ENCODE measurements at places on chromosomes 12 and 14.

GRCh38 chr12:52390739-52391617, 5.5 kb upstream of the KRT84 start:
- DNase-seq: no peak

DNA sequence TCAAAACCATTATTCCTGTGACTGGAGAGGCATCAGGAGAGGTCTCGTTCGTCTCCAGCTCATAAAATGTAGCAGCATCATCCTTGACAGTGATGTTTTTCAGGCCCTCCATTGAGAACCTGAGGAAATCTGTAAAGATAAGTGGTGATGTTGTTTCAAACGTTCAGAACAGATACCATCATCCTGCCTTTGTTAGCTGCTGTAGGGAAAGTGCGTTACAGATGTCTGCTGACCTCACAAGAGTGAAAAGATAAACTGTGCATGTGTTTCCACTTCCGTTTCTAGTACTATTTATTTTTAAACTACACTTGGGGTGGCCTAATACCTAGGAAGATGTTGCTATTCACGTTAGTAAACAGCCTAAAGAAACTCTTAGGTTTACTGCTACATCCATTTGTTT, 28.4 kb downstream of the BCL2L14 start:
- no peak for DNase-seq

DNA sequence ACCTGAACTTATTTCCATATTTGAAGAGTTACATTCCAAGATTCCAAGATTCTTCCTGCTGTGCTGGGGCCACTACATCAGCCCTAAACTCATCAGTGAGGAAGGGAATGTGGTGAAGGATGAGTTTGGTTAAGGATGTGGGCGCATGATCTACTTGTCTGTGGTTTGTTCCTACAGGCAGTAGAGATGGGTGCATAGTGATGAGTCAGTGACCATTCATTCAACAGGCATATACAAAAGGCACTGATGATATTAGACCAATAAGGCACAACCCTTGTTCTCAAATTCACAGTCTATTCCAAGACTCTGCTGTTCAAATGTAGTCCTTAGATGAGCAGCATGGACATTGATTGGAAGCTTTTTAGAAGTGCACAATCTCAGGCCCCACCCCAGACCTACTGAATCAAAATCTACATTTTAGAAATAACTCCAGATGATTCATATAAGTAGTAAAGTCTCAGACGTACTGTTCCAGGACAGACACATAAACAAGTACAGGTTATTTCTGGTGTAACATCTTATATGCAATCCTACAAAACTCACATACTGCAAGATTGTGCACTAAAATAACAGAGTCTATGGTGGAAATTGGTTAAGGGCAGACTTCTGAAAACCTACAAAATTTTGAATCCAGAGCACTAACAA, 47.7 kb upstream of the MAP3K9 start:
- no peak for DNase-seq

DNA sequence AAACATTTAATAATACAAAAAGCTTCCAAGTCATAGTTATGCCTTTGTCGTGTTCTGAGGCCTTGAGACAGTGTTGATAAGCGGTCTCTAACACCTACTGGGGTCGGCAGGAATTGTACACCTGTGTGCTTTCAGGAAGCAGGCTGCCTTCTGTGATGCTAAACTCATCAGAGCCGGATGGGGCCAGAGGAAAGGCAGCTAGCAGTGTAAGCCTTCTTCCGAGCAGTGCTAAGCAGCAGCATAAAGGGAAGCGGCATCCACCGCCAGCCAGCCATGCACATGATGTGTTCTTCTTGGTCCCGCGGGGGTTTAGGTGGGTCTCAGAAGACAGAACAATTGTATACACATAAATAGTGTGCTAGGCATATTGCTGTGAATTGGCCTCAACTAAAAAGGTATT, 159.3 kb downstream of the SLC15A4 start:
- DNase-seq: no peak

- no peak for DNase-seq
These were observed 13.8 kb downstream of the ZCCHC8 start for GRCh38 chr12:122486805-122487426.

DNA sequence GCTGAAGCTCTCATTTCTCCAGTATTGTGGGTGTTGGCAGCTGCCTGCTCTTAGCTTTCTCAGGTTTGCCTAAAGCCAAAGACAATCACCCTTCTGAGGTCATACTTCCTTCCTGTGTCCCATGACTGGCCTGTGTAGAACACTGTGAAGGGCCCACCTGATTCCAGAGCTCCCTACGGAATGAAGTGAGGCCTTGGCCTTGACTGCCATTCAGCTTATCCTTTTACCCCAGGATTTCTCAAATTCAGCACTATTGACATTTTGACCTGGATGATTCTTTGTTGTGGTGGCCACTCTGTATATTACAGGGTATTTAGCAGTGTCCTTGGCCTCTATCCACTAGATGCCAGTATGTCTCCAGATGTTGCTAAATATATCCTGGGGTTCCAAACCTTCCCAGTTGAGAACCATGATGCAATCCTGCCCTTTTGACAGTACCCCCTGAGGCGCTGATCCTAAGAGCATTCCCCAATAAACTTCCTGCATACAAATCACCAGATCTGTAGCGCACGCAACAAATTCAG, 112.3 kb upstream of the KRR1 start:
- DNase-seq: no peak

DNA sequence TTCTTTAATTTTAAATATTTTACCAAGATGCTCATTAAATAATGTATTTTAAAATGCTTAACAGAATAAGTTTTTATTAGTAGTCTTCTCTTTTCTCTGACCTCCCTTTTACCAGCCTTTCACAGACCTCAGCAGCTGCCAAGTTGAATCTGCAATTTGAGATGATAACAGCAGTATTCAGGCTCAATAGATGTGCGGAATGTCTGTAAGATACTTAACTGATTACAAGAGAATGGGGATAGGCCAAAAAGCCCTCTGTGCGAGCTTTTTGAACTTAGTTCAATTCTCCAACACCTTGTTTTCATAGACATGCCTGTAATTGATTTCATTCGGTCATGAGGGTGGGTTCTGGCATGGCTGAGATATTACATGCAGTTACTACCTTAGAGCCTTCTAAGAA, 277.2 kb downstream of the TMTC2 start:
- DNase-seq: no peak

DNA sequence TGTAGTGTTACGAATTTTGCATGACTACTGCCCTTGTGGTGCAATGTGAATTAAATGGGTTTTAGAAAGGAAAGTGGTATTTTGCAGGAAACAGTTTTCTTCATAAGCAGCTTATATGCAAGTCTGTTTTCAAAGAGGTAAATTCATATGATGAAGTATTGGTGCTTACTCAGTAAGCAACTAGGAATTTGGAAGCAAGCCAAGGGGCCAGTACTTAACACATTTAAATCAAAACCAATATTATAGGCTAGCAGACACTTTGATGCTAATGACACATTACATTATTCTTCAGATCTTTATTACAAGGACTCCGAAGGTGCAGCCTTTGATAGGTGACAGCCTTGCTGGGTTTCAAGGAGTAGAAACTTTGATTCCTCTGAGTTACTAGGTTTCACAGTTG, 23.1 kb downstream of the MGAT4C start:
- no peak for DNase-seq

- peak; percentile 89 for DNase-seq
These were observed at the start of gene IRF2BPL for GRCh38 chr14:77028384-77029231. Gene IRF2BPL (minus strand): TSS chr14:77028708. CDS start chr14:77027792, 916 bp downstream.

- DNase-seq: no peak
These were observed 9.8 kb upstream of the PNMA1 start for GRCh38 chr14:73723797-73724661.

- DNase-seq: no peak
These were observed 50.3 kb downstream of the SNAPC1 start for GRCh38 chr14:61812347-61813095.

- DNase-seq: no peak
These were observed 94.0 kb downstream of the NAV3 start for GRCh38 chr12:77924703-77925102.

DNA sequence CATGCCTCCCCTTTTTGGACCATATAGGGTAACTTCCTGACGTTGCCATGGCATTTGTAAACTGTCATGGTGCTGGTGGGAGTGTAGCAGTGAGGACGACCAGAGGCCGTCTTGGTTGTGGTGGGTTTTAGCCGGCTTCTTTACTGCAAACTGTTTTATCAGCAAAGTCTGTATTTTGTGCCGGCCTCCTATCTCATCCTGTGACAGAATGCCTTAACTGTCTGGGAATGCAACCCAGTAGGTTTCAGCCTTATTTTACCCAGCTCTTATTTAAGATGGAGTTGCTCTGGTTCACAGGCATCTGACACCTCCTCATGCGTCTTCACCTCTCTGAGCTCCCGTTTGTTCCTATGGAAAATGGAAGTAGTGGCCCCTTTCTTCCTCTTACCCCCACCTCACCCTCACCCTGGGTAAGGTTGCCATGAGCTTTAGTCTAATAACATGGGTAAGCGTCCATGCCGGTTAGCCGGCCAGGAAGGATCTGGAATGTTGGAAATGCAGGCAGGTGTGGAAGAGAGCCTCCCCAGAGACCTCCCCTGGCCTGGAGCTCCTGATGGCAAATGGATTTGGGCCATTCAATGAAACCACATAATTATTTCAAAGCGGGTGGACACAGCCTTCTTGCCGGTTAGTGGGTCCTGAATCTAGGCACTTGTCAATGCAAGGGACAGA, 18.6 kb downstream of the HHIPL1 start:
- no peak for DNase-seq

DNA sequence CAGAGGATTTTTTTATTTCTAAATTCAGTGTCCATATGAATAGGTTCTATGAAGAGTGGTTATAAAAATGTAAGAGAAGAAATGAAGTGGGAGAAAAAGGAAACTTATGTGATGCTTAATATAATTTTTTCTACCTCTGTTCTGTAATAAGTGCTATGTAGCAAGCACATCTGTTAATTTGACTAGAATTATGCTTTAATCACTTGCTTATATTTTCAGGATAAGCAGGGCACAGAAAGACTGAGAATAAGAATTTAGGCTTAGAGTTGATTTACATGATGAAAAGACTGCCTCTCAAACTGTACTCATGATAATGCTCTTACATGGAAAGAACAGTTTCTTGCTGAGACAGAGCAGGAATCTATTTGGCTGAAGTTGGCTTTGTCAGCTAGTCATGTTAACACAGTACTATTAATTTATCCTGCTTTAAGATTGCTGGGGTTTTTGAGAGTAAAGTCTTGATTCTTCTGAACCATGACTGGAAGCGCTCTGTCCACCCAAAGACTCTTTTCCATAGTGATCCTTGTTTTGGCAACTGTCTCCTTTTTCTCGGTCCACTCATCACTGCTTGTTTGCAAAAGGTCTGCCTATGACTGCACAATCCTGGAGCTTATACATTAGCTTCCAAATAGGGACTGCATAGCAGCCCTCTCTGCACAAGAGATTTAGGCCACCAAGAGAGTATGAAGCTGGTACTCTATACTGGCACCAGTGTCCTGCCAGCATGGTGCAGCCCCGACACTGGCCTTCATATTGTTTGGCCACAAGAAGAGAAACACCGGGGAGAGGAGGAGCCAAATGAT, 98.8 kb downstream of the AKAP6 start:
- no peak for DNase-seq

GRCh38 chr14:34223373-34224148, 238.5 kb downstream of the SPTSSA start:
- no peak for DNase-seq

DNA sequence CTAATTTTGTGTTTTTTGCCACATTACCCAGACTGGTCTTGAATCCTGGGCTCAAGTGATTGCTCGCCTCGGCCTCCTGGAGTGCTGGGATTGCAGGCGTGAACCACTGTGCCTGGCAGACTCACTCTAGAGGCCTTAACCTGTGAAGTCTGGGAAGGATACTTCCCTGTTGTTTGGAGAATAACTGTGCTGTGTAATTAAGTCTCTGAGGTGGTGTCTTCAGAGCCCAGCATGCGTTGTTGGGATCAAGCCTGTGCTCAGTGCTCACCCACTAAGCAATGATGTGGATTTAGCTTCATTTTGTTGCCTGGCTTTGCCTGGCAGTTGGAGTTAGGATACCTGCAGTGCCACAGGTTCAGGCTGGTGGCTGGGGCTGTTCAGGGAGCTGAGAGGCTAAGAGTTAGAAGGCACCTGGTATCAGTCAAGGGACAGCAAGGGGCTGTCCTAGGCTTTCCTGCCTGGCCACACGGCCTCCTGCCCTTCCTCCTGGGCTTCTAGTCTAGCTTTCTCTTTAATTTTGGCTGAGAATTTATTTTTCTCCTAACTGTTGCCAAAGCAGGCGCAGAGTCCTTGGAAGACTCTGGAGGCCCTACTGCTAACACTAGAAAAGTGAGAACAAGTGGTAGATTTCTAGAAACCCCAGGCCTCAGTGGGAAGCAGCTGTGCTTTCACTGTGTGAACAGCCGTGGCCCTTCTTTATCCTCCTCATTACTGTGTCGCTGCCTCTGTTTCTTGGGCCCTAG, 38.5 kb downstream of the EP400 start:
- DNase-seq: no peak

- no peak for DNase-seq
These were observed 218.9 kb downstream of the ITPR2 start for GRCh38 chr12:26614011-26614616.

GRCh38 chr12:84290168-84290567, 622.4 kb downstream of the SLC6A15 start:
- DNase-seq: no peak

- no peak for DNase-seq
These were observed 9.2 kb upstream of the PLEKHD1 start for GRCh38 chr14:69475194-69475818.

DNA sequence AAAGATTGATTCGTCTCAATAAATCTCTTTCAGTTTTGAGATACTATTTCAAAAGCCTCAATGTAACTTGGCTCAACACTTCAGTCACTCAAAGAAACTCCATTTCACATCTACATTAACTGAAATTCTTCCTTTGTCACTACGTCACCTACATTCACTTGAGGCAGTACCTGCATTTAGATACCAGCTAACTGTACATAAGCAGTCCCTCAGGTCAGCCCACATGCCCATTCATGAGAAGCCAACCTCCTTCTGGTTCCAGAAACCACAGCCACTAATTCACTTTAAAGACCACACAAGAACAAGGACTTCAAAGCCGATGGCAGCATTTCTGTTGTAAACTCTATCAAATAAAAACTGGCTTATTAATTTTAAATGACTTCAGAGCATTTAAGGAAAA, 43.0 kb downstream of the SETD3 start:
- DNase-seq: no peak

- no peak for DNase-seq
These were observed 79.2 kb downstream of the TBC1D30 start for GRCh38 chr12:64903479-64904152.

- DNase-seq: no peak
These were observed 24.4 kb upstream of the GALNT9 start for GRCh38 chr12:132353811-132354210.

DNA sequence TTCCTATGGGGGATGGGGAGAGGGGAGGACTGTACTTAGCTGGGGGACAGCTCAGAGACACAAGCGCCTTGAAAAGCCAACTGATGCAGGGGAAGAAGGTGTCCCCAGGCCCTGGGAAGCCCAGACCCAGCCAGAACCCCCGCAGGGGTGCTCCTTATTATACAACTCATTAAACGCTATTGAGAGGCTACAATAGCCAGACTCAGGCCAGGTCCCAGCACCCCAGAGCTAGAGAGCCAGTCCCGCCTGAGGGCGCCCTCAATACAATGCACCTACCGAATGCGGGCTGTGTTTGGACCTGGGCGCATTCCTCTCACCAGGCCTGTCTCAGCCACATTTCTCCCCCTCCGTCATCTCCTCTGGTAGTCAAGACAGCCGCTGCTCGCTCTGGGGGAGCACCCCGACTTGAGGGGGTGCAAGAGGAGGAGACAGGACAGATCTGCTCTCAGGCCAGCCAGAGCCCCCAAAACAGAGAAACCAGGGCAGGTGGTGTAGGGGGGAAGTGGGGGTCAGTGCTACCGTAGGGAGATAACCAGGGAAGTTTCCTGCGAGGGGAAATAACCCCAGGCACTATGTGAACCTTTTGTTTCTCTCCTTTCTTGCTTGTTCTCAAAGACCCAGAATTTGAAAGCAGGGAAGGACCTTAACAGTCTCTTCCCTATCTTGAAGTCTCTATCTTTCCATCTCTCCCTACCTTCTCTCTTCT, 6.1 kb upstream of the ASIC1 start:
- no peak for DNase-seq

All from activated CD8-positive, alpha-beta memory T cell treated with anti-CD3 and anti-CD28 coated beads for 4 hours (primary cell).